ENCODE measurements at places on chromosomes 1 and 21.

DNA sequence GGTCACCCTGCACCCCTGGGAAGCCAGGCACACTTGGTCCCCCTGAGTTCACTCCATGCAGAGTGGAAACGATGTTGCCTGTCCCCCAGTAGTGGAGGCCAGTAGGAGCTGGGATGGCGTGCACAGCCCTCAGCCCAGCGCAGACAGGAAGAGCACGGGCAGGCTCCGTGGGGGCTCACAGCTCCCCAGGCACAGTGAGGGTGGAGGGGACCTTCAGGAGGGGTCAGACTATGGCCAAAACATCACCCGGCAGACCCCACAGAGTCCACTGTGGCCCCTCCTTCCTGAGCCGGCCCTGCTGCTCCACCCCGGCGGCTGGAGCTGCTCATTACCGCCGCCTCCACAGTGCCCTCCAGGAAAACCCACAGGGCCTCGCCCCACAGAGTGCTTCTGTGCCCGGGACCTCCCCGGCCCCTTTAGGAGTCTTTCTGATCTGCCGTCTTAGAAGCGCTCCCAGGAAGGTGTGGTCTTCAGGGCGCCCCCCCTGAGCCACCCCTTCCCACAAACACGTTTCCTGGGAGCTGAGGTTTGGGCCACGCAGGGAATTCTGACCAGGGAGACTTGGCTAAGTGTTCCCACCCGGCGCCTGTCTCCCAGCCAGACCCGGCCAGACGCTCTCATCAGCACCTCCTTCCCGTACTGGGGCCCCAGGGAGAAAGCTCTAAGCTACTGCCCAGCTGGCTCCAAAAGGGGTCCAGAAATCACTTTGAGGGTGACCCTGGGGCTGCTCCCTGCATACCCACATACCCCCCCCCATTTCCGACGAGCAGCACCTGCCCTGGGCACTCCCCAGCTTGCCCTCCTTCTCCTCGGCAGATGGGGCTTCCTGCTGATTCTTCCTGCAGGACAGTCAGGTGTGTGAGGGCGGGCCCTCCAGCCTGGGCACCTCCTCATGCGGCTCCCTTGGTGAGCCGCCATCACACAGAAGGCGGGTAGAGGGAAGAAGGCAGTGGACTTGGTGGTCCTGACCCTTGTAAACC lies 38.8 kb downstream of the RIPK4 start:
- DNase-seq, result no peak

GRCh38 chr1:152621993-152622392 lies 910 bp downstream of the LCE3A start:
- DNase-seq, result no peak

DNA sequence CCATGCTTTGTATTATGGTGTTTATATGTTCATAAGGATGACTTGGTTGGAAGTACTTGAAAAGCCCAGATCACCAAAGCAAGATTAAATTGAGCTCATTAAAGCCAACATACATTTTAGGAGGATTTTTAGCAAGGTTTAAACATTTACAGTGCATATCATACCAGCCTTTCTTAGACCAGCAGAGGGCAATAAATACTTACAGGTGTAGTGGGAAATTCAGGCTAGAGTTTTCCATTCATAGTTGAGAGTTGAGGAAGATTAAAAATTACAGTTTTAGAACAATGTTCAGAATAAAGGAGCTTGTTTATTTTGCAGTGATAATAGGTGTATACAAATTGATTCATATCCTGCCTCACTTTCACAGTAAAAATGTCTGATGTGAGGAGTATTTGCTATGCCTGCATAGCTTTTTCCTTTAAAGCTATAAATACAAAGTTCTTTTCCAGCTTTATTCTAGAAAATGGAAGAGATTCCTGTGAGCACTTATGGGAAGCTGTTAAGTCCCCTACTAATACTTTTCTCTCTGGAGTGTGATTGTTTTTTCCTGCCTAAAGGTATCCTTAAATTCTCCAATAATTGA lies 35.3 kb downstream of the DTL start:
- peak; percentile 52 for DNase-seq

DNA sequence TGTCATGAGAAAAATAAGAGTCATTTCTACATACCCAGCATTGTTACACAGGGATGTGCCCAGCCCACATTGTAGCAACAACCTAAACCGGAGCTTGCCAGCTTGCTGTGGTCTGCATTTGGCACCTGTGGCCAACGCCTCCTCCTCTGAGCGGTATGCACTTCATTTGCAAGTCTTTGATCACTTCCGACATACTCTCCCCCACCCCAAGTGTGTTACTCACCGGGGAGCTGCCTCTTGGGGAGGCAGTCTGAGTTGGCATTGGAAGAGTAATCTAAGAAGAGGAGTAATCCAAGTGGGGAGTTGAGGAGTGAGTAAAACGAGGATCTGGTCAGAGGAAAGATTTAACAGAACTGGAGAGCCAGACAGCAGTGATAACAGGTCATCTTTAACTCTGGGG lies 3.8 kb downstream of the BCL9 start:
- DNase-seq, result peak; percentile 38

- DNase-seq, result no peak
Observed at GRCh38 chr1:234555390-234556024, 54.5 kb downstream of the IRF2BP2 start.

- DNase-seq, result no peak
Observed at GRCh38 chr1:13541435-13542215, 27.8 kb upstream of the LRRC38 start.

DNA sequence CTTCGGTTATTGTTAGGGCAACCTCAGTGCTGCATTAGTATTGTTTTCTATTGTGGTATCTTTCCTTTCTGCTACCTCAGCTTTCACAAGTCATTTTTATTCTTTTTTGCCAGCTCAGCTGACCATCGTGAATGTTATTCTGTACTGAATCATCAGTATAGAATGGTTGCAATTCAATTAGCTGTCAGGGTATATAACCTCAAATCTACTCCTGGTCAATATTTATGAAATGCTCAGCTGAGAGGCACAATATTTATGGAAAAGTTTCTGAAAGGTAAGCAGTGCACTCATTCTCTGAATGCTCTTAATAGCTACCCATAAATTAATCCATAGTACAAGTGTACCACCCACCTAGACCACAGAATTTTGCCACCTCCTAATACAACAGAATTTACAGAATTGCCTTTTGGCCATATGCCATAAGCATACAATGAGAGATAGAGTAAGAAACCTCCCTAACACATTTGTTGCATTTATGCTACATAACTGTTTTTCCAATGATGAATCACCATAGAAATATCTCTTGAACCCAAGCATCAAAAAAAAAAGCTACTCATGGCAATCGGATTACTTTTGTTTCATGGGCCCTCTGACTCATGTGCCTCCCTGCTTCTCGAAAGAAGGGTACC lies 732.6 kb upstream of the CHRM3 start:
- DNase-seq, result peak; percentile 16

- DNase-seq, result peak; percentile 53
Observed at GRCh38 chr1:176843352-176844297, 320.9 kb downstream of the ASTN1 start.

All from fibroblast of gingiva (primary cell).